Stimulated activated CD8-positive, alpha-beta memory T cell treated with anti-CD3 and anti-CD28 coated beads, Interleukin-7, amount 100 ng/mL, for 1 hour (primary cell): ENCODE measurements at places on chromosomes 1 and 21.

DNA sequence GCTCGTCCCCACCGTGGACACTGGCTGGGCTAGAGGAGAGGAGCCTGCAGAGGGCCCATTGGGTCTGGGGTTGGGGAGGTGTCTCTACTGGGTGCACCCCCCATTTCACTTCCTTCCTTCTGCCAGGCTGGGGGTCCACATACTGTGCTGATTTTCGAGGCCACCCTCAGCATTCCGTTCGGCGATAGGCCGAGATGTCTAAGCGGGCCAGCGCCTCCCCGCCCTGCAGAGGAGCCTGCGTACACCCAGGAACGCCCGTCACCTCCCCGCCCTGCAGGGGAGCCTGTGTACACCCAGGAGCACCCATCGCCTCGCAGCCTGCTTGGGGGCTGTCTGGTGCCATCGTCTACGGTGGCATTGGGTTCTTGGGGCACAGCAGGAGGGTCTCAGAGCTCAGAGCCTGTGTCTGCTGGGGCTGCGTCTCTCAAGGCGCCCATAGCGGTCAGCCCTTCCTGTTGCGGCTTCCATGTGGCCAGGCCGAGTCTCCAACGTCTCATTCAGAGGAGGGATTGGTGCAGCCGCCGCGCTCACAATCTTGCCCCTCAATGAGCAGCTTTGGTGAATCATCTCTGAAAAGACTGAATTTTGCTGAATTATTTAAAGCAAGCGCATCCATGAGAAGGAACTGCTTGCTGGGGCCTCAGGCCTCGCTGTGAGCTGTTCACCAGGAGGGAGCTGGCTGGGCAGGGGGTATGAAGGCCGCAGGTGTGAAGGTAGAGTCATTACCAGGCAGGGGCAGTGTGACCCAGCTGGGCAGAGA lies 30.7 kb upstream of the AGPAT3 start:
- DNase-seq: no peak

GRCh38 chr1:213938776-213939175 lies 49.0 kb upstream of the PROX1 start:
- DNase-seq: no peak

DNA sequence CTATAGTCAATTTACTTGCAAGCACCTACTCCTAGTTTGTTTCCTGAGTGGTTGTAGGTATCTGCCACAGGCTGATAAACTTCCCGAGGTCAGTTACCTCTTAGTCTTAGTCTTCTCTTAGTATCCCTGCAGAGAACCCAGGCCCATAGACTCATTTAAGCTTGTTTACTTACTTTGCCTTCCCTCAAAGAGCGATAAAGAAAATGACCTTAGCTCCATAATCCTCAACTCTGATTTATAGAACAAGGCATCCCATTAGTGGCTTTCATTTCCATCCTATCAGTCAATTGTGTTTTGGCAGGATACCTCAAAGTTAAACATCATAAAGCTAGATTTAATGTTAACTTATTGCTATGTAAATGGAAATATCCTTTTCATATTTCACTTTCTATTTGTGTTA lies 119.7 kb downstream of the UCHL5 start:
- DNase-seq: no peak

DNA sequence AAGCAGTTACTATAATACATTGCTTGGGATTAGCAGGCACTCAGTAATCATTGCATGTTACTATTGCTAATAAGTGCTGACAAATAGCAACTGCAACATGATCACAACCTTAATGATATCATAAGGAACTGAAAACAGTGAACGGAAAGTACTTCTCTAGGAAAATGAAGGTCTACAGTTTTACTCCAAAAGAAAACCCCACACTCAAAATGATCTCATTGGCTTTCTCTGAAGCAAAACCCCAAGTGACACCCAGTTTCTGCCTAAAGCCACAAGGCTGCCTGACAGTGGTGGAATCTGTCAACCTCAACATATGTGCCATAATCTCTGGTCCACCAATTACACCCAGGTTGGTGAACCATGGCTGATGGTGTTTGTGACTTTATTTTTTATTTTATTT lies 137.6 kb downstream of the PTGER3 start:
- DNase-seq: no peak

GRCh38 chr1:27509127-27510080 lies 19.4 kb upstream of the WASF2 start:
- DNase-seq: no peak

DNA sequence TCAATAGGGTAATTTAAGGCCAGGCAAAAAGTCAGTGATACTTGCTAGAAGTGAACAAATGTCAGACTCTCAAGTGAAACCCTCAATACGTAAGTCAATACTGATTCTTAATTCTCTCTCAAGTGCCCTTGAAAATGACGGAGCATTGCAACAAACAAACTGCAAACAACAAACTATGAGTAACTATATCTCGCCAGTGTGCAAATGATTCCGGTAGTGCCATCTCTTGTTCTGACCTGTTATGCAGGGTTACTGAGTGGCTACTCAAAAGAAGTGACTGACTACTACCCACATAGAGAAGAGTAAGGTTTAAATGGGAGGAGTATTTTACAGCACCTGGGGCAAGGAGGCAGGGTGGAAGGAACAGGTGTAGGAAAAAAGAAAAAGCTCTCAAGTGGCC lies 1.6 kb downstream of the SLC19A2 start:
- no peak for DNase-seq

- no peak for DNase-seq
These were observed 1222.1 kb upstream of the NCAM2 start for GRCh38 chr21:19776076-19776475.

DNA sequence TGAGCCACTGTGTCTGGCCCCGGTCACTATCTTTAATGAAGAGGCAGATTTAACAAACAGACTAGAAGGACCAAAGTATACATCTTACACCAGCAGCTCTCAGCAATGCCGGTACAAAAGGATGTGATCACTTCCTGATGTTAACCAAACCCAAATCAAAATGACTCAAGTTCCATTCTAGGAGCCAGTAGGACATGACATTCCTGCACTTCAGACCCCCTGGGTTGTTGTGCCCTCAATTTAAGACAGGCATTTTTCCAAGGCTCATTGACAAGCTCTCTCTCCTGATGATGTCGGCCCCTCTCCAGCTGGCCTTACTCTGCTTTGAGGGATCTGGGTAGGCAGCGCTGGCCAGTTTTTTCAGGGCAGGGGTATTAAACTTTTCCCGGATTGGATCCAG lies 35.1 kb downstream of the YARS1 start:
- DNase-seq: no peak

DNA sequence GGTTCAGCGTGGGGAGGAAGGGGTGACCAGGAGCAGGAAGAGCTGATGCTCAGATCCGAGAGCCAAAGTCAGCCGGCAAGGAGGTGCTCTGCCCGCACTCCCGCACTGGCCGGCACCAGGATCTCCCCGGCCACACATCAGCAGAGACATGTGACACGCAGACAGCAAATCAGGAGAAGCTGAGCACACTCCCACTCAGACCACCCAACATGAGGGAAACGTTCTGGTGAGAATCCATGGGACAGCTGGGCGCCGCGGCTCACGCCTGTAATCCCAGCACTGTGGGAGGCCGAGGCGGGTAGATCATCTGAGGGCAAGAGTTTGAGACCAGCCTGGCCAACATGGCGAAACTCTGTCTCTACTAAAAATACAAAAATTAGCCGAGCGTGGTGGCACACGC lies 18.6 kb upstream of the PTTG1IP start:
- no peak for DNase-seq

- DNase-seq: no peak
These were observed 14.0 kb upstream of the REN start for GRCh38 chr1:204180133-204180532.

- DNase-seq: no peak
These were observed 149.4 kb downstream of the ELAVL4 start for GRCh38 chr1:50257940-50258685.
